G401 (cell line): ENCODE measurements at places on chromosomes 3 and 15.

DNA sequence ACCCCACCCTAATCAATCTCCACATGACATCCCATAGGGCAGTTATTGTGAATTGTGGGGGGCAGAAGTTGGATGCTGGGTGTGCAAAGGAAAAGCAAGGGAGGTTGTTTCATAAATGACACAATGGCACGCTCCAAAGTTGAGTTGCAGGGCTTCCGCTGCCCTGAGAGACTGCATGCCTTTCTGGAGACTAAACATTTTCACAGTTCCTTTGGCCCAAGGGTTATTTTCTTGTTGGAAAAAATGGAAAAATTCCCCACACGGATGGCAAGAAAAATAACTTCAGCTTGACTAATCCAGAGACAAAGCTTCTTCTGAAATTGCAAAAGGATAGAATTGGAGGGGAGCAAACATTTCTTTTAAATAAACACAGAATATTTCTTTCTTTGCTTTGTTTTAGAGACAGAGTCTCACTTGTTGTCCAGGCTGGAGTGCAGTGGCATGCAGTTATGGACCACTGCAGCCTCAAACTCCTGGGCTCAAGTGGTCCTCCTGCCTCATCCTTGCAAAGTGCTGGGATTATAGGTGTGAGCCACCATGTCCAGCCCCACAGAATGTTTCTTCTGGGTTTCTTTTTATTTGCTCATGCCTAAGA, 19.1 kb upstream of the TPM1 start:
- no peak for DNase-seq

DNA sequence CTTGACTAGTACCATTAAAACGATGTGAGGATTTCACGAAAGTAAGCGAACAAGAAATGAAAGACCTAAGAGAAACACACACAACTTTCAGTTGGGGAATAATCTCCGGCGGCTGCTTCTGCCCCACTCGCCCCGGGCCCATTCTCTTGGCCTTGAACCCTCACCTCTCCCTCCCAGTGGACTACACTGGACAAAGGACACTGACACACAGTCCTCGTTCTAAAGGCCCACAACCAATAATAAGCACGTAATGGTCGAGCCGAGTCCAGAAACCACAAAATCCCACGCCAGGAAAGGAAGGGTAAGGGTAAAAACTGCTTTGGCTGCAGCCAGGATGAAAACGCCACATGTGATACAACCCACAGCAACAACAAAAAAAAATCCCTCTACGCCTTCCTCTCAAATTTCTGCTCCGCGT, 469 bp downstream of the ZNF770 start:
- DNase-seq: peak; percentile 25

DNA sequence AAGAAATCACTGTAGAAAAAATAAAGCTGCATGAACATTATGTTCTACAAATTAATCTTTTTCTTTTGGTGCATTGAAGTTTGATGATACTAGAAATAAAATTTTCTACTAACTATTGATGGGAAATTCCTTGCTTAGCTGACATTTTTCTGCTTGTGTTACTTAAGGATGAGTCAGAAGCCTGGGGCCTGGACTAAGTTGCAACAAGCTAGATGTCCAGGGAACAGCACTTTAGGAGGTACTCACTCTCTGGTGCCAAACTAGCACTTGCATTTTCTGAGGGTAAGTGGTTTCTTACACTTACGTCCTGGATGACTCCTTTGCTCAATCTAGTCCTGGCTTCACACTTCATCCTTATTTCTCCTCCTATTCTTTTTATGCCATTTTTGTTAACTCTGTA, 945.1 kb downstream of the IGSF11 start:
- DNase-seq: no peak

- DNase-seq: no peak
These were observed 159.1 kb downstream of the CHL1 start for GRCh38 chr3:355622-356021.

GRCh38 chr3:195411836-195412235, 31.0 kb downstream of the ACAP2 start:
- no peak for DNase-seq
